ENCODE measurements at places on chromosomes 7 and 10. TPM values are rescaled to one million over a fixed set of nuclear protein-coding genes. Genes with fewer than 3 reads are reported as not detected.

- H3K36me3 ChIP-seq: no peaks in the 10 kb centered on the region
- H3K4me1 ChIP-seq: peaks cover 6% of the 10 kb centered on the region
- DNase-seq: no peak
- H3K27ac ChIP-seq: no peak overlapping the region
- H3K27me3 ChIP-seq: peaks cover 6% of the 10 kb centered on the region
These were observed 35.8 kb upstream of the EN2 start for GRCh38 chr7:155422151-155422550.

DNA sequence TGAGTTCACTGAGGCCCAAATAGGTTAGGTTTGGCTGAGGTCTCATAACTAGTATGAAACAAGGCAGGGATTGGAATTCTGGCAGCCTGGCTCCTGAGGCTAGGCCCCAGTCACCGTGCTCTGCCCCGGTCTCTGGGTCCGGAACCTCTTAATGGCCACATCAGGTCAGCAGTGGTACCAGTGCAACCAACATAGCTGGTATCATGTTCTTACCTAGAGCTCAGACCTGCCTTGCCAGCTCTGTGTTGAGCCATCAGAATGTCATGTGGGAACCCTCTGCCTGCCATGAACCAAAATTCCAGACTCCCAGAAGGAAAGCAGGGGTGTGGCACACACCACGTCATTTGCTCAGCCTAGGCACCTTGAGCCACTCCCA lies 56.5 kb downstream of the ZNF467 start:
- H3K4me3 ChIP-seq: no peak overlapping the region
- H3K27ac ChIP-seq: no peak overlapping the region
- peaks cover 57% of the 10 kb centered on the region for H3K4me1 ChIP-seq
- no peak for DNase-seq

The NODAL gene
- 2.1 TPM for total RNA-seq

The GFRA1 gene
- total RNA-seq: 109 TPM

The H2BK1 gene
- not detected for total RNA-seq

DNA sequence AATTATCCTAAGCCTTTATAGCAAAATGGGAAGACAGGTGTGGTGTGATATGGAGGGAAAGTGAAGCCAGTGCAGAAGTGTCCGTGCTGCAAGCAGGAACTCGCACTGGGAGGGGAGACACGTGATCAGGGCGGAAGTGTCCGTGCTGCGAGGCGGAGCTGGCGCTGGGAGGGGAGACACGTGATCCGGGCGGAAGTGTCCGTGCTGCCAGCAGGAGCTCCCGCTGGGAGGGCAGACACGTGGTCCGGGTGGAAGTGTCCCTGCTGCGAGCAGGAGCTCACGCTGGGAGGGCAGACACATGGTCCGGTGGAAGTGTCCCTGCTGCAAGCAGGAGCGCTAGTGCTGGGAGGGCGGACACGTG lies 40.5 kb upstream of the PRKAR1B start:
- H3K36me3 ChIP-seq: peaks cover 93% of the 10 kb centered on the region
- peaks cover 25% of the 10 kb centered on the region for H3K4me1 ChIP-seq
- peak overlapping the region; percentile 64 for H3K27ac ChIP-seq
- DNase-seq: no peak
- peak overlapping the region; percentile 16 for H3K4me3 ChIP-seq

DNA sequence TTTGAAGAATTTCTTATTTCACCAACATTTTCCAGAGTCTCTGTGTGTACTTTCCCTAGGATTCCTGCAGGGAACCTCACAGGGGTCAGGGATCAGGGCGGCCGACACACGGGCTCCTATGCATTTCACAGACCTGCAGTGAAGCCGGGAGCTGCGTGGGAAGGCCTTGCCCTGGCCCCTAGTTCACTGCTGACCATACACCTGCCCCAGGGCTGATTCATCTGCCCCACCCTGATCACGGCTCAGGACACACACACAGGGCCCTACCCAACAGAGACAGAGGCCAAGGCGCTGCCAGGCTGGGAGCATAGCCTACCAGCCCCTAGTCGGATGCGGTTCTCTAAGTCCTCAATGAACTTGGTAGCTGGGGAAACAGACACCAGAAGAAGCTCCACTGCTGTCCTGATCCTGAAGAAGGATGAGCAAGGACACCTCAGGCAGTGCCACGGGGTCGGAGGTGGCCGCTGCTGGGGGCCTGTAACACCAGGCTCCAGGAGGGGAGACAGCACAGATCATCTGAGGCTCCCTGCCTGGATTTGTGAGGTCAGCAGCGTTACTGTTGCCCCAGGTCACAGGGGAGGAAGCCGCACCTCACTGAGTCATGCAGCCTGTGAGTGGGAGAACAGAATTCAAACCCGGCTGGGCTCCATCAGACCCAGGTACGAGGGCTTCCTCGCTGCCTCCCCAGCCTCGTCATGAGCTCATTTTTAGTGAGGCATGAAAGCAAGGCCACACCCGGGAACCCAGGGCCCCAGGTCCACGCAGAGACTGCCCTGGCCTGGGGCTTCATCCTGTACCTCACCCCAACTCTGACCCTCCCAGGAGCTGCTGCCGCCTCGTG lies 278.8 kb upstream of the PPP2R2D start:
- no peak overlapping the region for H3K4me3 ChIP-seq
- H3K36me3 ChIP-seq: no peaks in the 10 kb centered on the region
- no peak overlapping the region for H3K27ac ChIP-seq

- DNase-seq: no peak
- H3K36me3 ChIP-seq: no peaks in the 10 kb centered on the region
These were observed 2.8 kb upstream of the GNAI1 start for GRCh38 chr7:80131675-80132435.

Data from spinal cord (tissue), 10 donors.